ENCODE measurements at places on chromosomes 6 and 20.
A peak's percentile ranks its signal among the peaks of the same experiment; 100 is the strongest.

DNA sequence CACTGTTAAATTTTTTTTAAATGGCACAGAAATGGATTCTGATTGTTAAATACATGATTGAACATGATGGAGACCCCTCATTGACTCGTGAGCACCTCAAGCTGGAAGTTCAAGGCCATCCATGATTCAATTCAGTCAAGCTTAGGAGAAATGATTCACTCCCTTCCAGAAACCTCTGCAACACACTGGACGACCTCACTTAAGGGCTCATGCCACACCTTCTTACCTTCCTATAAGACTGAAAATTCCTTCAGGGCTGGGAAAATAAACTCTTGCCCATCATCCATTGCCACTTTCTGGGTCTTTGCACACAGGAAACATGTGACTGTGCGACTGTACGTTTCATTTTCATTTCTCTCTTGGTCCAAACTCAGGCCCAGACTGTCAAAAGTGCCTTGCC lies 196.4 kb downstream of the TBXT start:
- no peak for DNase-seq

- DNase-seq: no peak
Measured at GRCh38 chr20:48791014-48791413, 36.8 kb downstream of the PREX1 start.

DNA sequence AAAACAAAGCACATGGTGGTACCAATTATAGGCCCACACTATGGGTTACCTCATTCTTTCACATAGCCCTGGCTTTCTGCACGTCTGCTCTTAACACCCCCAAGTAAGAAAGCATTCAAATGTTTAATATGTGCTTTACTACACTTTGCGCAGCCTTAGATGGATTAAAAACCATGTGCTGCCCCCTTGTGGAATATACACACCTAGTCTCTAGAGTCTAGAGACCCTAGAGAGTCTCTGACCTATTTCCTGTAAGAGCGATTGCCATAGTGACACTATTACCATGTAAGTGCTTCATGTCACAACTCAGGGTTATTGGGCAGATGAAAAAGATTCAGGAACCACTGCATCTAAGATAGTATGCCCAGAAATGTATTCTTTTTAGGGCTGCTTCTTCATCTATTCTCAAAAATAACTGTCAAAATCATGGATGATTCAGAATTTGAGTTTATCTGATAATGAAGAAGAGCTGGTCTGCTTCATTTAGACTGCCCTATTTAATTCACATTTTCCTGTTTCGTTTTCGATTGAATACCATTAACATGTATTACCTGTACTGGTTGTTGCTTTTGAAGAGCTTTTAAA lies 186.3 kb downstream of the ADGB start:
- peak; percentile 1 for DNase-seq

- no peak for DNase-seq
Measured at GRCh38 chr20:564192-564591, 20.6 kb upstream of the CSNK2A1 start.

- DNase-seq: no peak
Measured at GRCh38 chr6:119128252-119128912, 49.9 kb upstream of the FAM184A start.

DNA sequence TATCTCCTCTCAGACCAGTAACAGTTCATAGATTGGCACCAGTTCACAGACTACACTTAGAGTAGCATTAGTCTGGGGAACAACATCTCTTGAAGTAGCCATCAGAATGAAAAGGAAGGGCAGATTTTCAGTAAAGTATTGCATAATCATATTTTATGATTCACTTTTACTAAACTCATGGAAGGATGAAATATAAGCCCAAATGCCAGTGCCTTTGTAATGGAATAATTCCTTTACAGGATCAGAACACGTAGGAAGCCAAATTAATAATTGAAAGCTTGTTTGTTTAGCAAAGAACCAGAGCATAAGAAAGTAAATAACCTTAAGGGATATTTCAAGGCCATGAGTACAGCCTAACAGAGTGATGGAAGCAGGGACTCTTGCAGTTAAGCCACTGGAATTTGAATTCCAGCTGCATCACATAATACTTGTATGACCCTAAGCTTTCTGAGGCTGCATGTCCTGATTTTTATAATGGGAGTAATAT lies 11.4 kb upstream of the LOC128125822 start:
- no peak for DNase-seq

DNA sequence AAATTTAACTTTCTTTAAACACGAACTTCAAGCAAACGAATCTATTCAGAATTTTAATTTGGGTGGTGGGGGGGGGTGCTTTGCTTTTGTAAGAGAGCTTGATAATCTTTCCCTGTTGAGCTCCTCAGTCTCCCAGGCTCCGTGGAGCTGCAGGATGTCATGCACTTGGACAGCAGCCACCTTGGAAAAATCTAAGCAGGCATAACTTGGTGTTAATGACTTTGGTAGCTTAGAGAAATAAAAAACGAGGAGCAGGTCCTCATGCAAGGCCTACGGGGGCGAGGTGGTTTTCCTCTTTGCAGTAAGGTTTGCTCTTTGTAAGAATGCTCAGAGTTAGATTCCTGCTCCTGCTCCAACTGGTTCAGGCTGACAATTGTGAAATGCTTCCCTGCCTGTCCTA lies 102.3 kb downstream of the EDN1 start:
- no peak for DNase-seq
